ENCODE measurements at places on chromosomes 2 and 18. TPM values are rescaled to one million over a fixed set of nuclear protein-coding genes. Genes with fewer than 3 reads are reported as not detected.

The MPP4 gene
- 1.3 TPM for total RNA-seq

The SCTR gene
- not detected for total RNA-seq

The GAL3ST2 gene
- total RNA-seq = not detected

The TMEM247 gene
- not detected for total RNA-seq
